Activated CD4-positive, CD25-positive, alpha-beta regulatory T cell treated with anti-CD3 and anti-CD28 coated beads, Interleukin-2, amount 50 U/mL, for 72 hours (primary cell): ENCODE measurements at places on chromosomes 2 and 18.

DNA sequence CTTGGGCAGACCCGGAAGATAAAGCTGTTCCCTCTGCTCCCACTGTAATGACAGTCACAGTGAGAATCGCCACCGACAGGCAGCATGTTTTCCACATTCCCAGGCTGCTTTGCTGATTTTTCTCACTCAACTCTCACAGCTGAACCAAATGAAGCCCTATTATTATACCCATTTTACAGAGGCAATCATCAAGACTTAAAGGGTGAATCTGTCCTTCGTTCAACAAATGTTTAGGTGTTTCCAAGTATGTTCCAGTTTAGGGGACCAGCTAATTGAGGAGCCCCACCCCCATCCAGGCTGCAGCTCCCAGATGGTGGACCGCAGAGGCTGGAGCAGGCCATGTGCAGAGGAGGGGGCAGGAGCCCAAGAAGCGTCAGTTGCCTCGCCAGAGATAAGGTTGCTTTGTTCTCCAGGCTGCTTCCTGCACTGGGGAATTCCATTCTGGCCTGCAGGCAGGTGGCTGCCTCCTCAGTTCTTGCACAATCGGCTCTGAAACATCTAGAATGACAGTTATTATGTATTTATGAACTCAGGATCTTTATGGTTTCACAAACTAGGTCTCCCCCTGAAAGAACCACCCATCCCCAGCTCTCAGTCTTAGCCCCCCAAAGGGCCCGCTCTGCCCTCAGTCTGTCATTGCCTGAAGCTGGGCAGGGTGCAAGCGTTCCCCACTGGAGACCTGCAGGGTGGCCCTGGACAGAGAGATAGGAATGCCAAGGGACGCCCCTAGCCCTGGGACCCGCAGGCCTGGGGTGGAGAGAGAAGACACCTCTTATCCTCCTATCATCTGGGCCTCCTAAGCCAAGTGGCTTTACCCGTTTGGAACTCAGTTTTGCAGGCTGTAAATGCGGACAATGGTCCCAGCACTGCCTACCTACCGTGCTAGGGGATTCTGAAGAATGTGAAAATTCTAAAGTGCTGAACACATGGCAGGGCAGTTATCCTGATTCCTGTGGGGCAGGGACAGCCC lies 49.1 kb upstream of the MYCN start:
- no peak for DNase-seq

- DNase-seq: no peak
Observed at GRCh38 chr2:54204476-54204875, 51.6 kb downstream of the TSPYL6 start.

DNA sequence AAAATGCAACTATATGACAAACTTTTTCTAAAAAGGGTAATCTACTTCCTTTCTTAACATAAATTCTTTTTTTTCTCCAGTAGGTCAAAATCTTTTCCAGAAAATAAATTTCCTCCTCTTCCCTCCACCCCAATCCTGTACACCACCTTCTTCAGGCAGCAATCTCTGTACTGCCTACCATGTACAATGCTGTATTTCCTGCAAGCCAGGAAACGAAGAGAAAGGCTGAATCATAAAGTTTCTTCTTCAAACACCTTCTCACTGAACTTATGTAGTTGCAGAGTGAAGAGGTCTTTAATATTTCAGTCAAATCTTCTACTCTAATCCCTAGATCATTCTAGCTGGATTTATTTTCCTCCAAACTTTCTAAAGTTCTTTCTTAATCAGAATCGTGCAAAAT lies 18.2 kb upstream of the C2orf66 start:
- no peak for DNase-seq

DNA sequence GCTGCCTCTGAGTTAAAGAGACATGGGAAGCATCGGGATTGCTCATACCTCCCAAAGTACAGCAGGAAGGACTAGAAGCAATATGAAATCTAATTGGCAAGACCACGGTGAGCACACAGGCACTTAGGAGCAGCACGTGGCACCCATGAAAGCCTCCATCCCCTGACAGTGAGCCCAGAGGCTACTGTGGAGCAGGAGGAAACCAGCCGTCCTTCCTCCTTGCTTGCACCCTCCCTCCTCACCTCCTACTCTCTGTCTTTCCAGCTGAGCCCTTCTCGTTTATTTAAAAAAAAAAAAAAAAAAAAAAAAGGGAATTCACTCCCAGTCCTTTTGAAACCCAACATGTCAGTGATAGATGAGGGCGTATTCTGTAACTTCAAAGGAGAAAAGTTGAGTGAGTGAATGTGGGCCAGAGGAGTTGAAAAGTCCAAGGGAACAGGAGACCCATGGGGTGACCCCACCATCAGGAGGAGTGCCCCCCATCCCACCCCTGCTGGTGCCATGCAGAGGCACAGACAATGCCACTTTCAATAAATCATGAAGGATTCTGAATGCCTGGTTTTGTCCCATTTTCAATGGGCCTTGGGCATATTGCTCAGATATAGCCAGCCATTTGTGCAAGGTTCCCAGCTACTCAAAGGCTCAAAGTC lies 96.6 kb upstream of the ALPP start:
- DNase-seq: no peak

- no peak for DNase-seq
Observed at GRCh38 chr18:58253871-58254270, 209.8 kb downstream of the NEDD4L start.

DNA sequence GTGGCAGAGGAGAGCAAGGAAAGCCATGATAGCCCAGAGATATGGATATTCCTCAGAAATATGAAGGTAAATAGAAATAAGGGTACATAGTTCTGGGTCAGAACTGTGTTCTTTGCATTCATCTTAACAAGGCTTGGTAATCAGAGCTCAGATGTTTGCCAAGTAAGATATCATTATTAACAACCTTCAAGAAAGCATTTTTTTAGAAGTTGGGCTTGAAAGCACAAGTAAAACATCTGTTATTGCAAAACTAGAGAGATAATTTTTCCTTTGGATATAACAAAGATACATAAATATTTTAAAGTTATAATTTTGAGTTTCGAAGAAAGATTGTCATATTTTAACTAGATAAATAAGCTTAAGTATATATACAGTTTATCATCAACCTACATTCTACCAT lies 171.4 kb downstream of the ZNF804A start:
- DNase-seq: no peak

DNA sequence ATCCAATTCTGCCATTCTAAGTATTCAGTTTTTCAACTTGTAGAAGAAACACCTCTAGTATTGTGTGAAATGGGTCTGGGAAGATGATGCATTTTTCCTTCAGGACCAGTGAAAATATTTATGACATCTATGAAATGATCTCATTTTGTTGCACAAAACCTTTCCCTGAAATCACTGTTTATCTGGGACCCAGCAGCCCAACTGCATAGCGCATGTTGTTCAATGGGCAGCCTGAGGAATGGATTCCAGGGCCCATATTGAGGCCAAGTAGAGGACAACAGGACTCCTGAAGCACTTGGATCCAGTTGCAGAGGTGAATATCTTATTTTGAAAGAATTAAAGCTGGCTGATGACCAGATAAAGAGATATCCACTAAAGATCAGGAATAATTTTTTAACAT lies 7.3 kb downstream of the RBMS1 start:
- no peak for DNase-seq

DNA sequence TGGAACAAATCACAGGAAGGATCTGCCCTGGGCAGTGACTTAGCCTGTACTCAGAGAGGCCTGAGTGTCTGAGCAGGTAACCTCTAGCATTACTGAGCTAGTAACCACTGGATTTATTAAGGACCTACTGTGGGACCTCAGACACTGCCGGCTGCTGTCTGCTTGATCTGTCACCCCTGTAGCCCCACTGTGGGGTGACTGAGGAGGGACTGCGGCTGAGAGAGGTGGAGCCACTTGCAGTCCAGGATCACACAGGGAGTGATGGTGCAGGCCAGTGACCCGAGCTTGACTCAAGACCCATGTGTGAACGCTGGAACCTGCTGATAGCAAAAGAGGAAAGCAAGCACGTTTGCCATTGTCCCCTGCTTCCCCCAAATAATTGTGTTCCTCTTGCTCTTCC lies 15.6 kb downstream of the CHMP1B start:
- DNase-seq: no peak

DNA sequence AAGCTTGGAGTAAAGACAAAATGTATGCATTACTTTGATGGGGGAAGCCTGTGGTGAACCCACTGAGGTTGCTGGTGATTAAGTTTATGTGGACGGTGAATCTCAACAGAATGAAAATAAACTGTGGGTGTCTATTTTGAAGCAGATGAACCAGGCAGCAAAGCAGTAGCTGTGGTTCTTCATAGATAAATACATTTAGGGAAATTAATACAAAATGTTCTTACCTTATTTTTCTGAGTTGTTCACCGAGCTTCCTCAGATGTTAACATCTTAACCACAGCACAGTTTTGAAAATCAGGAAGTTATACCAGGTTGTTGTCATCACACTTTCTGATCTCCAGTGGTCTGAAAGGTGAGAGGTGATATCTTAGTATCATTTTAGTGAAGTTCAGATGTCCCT lies 53.9 kb downstream of the NCK2 start:
- DNase-seq: no peak

DNA sequence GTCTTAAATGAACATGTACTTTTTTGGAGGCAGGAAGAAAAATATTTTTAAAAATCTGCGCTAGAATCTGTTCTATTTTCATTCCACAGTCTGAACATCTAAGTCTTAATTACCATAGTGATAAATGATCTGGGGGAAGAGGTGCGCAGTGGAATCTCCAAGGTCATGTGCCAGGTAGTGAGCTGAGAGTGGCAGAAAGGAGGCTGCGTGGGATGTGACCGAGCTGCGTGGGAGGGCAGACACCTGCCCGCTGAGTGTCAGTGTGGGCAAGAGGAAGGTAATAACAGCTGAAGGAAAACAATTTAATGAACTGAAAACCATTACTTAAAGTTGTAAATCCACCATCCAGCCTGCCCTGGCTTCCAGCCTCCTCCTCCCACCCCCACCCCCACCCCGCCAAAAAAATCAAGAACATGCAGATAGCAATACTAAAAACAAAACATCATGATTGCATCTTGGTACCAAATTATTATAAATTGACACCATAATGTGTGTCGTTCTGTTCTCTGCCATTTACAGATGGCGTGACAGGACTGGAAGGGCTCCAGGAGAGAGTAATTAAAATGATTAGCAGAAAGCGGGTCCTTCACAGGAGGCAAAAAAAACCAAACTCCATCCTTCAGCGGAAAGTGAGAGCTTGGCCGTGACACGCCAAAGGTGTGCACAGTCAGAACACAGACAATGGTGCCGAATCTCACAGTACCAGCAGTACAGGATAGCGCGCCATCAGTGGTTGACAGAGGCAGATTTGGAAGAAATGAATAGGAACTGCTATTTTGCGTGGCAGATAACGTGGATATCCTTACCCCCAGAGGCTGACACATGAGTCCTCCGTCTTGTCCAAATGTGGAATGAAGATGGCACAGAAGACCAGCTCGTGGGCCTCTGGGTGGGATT lies 11.4 kb upstream of the DTNB start:
- no peak for DNase-seq

DNA sequence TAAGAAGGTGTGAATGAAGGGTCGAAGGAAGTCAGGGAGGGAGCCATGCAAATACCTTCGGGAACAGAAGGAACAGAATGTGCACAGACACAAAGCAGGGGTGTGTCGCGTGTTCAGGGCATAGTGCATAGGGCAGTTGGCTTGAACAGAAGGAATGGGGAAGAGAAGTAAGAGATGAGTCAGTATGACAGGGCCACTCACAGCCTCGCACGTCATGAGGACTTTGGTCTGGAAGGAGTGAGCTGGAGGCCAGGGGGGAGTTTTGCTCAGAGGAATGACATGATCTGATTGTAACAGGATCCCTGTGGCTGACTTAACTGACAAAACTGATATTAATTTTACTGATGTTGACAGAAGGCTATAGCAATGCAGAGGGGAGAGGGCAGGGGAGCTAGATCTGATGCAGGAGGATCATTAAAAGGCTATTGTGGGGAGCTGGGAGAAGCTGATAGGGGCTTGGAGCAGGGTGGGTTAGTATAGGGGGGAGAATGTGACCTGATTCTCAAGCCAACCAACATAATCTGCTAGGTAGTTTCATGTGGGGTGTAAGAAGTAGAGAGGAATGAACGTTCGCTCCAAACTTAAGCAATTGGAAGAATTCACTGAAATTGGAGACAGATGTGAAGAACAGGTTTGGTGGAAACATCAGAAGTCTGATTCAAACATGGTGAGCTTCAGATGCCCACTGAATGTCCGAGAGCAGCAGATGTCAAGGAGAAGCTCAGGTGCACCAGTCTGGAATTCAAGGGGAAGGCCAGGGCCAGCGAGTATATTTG lies 60.4 kb upstream of the COPS8 start:
- DNase-seq: no peak

DNA sequence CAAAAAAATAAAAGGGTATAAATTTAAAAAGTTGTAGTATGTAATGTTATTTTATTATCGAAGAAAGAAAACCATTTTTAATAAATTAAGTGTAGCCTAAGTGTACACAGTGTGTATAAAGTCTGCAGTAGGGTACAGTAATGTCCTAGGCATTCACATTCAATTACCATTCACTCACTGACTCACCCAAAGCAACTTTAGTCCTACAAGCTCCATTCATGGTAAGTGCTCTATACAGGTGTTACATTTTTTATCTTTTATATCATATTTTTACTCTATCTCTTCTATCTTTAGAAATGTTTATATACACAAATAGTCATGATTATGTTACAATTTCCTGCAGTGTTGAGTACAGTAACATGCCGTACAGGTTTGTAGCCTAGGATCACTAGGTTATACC lies 59.5 kb downstream of the RABL2A start:
- DNase-seq: no peak

DNA sequence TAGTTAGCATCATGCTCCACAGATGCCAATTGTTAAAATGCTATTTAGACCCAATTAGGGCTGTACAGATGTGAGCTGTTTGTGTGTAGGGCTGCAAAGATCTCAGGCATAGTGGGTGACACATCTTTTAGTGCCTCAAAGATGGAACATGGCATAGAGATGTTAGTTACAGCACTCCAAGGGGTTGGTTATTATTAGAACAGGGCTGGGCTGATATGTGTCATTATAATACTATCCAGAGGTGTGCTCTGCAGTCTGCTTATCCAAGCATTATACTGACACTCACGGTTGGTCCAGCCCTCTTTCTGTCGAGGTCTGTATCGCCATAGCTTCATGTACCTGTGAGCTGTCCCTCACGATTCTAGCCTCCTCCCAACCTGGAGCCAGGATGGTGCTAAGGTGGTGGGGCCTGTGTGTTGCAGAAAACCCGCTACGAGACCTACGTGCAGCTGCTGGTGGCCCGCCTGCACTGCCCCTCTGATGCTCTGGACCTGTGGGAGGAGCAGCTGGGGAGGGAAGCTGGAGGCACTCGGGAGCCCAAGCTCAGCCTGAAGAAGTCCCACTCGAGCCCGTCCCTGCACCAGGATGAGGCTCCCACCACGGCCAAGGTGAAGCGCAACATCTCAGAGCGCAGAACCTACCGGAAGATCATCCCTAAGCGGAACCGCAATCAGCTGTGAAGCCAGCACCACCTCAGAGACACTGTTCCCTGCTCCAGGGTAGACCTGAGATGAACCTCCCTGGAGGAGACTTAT lies 27.1 kb downstream of the PSD4 start:
- no peak for DNase-seq

DNA sequence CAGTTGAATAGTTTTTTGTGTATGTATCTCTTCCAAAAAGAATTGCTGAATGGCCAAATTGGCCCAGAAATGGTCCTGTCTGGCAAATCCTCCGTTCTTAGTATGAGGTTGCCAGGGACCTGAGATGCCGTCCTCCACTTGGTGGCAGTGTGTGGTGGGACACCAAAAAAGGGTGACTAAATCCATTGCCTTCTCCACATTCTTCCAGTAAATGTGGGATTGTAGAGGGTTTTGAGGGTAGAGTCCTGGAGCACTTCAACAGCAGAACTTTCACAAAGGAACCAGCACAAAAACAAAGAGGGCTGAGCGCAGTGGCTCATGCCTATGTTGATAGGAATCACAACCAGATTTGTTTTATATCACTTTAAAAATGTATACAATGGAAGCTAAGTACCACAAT lies 199.9 kb downstream of the BCL2 start:
- DNase-seq: no peak

- peak; percentile 91 for DNase-seq
Observed at GRCh38 chr2:61694312-61695274, 156.4 kb upstream of the XPO1 start.
